ENCODE measurements at places on chromosomes 1 and 21.

DNA sequence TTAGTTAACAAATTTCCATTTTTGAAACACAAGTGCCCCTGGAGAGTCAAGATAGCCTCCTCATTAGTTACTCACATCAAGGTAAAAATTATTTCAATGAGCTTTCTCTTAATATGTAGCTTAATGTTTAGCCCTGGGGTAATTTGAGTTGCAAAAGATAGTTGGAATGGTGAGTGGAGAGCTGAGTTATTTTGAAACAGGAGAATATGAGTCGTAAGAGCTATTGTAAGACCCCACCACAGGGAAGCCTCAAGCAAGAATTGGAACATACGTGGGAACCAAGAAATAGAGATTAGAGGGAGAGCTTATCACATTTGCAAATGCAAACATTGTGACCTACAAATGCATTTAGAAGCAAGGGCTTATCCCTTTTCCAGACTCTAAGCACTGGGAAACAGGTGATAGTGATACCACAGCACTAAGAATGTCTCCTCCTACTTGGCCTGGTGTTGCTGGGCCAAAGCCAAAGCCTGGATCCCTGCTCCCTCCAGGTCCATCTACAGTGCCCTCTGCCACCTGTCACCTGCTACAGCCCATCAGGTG is 635.1 kb downstream of the PTPRC start:
- no peak for DNase-seq

DNA sequence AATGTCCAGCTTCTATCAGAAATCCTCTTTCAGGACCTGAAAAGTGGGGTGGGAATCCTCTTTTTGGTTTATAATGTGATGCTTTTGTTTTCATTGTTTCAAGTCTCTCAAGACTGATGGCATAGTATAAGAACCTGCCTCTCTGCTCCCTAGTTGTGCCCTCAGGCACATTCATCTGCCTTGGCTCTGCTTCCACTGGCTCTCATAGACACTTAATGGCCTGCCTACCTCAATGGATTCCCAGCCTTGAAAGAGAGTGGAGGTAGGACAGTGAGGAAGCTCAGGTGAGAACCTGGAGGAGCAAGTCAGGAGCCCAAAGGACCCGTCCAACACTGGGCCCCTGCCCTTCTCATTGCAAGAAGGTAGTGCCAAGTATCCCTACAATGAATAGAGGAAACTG is 4.8 kb downstream of the TTLL7 start:
- DNase-seq = no peak

- DNase-seq = no peak
Measured at GRCh38 chr1:75548721-75549480, 62.0 kb downstream of the SLC44A5 start.

DNA sequence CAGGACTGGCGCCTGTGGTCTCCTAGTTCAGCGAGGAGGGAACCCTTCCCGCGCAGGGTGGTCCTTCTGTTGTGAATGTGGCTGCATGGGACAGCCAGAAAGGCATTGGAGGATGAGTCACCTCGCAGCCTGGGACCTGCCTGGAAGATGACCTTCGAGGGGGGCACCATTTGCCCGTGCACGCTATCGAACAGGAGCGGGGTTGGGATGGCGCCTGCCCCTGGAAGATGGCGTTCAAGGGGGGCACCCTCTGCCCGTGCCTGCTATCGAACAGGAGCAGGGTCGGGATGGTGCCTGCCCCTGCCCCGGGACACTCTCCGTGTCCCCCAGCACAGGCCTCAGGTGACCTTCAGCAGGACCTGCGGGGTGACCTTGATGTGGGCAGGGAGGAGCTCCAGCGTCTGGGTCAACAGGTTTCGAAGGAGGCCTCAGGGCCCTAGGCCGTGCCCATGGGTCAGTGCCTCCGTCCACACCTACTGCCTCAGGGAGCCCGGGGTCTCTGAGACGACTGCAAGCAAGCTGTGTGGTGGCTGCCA is 1.7 kb upstream of the ACTRT2 start:
- no peak for DNase-seq

- no peak for DNase-seq
Measured at GRCh38 chr1:186188736-186189135, 186.3 kb downstream of the TPR start.

DNA sequence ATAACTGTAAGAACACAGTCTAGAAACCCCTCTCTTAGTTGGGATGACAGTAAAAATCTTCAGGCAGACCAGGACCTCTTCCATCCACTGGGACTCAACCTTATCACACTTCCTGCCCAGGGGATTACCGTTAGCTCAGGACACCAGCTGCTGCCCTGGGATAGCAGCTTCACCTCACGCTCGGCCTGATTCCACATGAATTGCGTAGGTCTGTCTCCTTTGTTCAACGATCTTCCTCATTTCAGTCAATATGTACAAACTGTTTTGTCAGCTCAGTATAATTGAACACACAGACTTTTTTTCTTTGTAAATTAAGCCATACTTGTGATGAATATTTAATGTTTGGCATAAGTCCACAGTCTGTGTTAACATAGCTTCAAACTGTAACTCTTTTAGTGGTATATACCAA is 290.4 kb downstream of the GRIK1 start:
- no peak for DNase-seq

- no peak for DNase-seq
Measured at GRCh38 chr1:186323865-186324264, 51.2 kb downstream of the TPR start.

GRCh38 chr1:222769181-222769580 is 32.2 kb downstream of the FAM177B start:
- no peak for DNase-seq

- no peak for DNase-seq
Measured at GRCh38 chr1:201636097-201636496, 97.2 kb downstream of the NAV1 start.

Data from stimulated activated CD8-positive, alpha-beta memory T cell treated with anti-CD3 and anti-CD28 coated beads, Interleukin-15, amount 100 ng/mL, for 24 hours (primary cell).